ENCODE measurements at places on chromosomes 6 and 20. TPM values are rescaled to one million over a fixed set of nuclear protein-coding genes. Genes with fewer than 3 reads are reported as not detected.

Gene PHACTR3
- total RNA-seq = not detected

GRCh38 chr6:81894788-81895271 is 142.3 kb upstream of the TENT5A start:
- H3K27me3 ChIP-seq = no peaks in the 10 kb centered on the region
- no peaks in the 10 kb centered on the region for H3K36me3 ChIP-seq
- H3K4me3 ChIP-seq = no peak overlapping the region
- no peaks in the 10 kb centered on the region for H3K4me1 ChIP-seq
- H3K27ac ChIP-seq = no peak overlapping the region

DNA sequence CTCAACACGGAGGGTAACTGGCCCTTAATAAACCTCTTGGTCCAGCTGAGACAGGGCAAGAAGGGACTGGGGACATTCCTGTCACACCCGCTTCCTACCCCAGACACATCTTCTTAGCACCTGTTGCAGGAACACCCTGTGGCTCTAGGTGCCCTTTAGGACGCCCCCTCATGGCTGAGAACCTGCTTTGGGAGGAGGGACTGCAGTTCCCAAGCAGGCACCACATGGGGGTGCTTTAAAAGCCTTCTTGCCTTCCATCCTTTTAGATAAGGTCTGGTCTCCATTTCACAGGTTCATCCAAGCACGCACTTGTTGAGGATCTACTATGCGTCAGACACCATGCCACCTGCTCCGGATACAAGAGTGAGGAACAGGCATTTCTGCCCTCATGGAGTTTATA is 26.6 kb downstream of the NSFL1C start:
- no peaks in the 10 kb centered on the region for H3K27me3 ChIP-seq
- H3K4me1 ChIP-seq = peaks cover 22% of the 10 kb centered on the region
- no peak overlapping the region for H3K27ac ChIP-seq
- DNase-seq = no peak
- H3K4me3 ChIP-seq = no peak overlapping the region

GRCh38 chr20:23613676-23614075 is 8.0 kb upstream of the CST9 start:
- H3K27me3 ChIP-seq = peaks cover 6% of the 10 kb centered on the region
- no peak for DNase-seq
- no peak overlapping the region for H3K27ac ChIP-seq
- H3K4me1 ChIP-seq = no peaks in the 10 kb centered on the region
- no peak overlapping the region for H3K4me3 ChIP-seq

GRCh38 chr6:149035766-149036165 is 281.7 kb upstream of the TAB2 start:
- DNase-seq = no peak
- no peak overlapping the region for H3K27ac ChIP-seq
- H3K36me3 ChIP-seq = peaks cover 3% of the 10 kb centered on the region
- peaks cover 68% of the 10 kb centered on the region for H3K4me1 ChIP-seq

DNA sequence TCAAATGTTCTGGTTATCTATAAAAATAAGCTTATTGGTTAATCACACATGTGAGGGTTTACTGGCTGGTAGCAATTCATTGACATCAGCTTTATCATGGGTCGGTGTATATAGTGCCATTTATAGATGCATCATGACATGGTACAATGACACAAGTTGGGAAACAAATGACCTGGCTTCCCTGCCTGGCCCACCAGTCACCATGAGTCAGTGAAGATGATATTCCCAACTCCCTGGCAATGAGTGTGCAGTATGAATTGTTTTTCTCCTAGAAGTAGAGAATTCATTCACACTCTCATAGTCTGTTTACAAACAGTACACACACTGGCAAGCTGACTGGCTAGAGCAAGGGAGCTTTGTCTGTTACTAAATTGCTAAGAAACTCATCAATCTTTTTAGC is 37.2 kb upstream of the CALHM6 start:
- H3K36me3 ChIP-seq = no peaks in the 10 kb centered on the region
- H3K4me3 ChIP-seq = no peak overlapping the region
- H3K27me3 ChIP-seq = no peaks in the 10 kb centered on the region
- H3K4me1 ChIP-seq = peaks cover 1% of the 10 kb centered on the region
- no peak for DNase-seq
